H1 (cell line): ENCODE measurements at places on chromosomes 6 and 20. TPM values are rescaled to one million over a fixed set of nuclear protein-coding genes. Genes with fewer than 3 reads are reported as not detected.

- H3K27me3 ChIP-seq: no peaks in the 10 kb centered on the region
- H3K4me3 ChIP-seq: no peak overlapping the region
- H3K4me1 ChIP-seq: no peaks in the 10 kb centered on the region
These were observed 116.5 kb upstream of the COL21A1 start for GRCh38 chr6:56363796-56364430.

DNA sequence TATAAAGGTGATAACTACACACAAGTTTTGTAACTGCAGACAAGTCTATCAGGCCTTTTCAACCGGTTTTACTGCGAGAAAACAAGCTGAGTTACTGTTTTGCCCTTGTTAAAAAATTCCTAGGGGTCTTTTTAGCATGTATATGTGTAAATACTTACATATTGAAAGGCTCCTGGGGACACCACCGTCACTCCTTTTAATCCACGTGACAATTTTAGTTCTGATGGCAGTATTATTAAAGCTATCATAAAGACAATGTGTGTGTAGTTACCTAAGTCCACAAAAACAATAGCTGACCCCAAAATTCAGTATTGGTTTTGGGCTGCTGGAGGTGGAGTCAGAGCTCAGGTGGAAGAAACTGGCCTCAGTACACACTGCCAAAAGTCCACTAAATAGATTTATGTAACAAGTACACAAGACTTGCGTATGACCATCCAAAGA is 41.3 kb upstream of the HFE start:
- 0 out of 2 replicates have a peak overlapping the region, but pooled peaks have one; percentile 22 for H3K27ac ChIP-seq
- H3K4me1 ChIP-seq: 0 out of 2 replicates have a peak, but pooled peaks cover 2% of the 10 kb centered on the region
- H3K27me3 ChIP-seq: no peaks in the 10 kb centered on the region
- H3K36me3 ChIP-seq: no peaks in the 10 kb centered on the region
- DNase-seq: no peak

DNA sequence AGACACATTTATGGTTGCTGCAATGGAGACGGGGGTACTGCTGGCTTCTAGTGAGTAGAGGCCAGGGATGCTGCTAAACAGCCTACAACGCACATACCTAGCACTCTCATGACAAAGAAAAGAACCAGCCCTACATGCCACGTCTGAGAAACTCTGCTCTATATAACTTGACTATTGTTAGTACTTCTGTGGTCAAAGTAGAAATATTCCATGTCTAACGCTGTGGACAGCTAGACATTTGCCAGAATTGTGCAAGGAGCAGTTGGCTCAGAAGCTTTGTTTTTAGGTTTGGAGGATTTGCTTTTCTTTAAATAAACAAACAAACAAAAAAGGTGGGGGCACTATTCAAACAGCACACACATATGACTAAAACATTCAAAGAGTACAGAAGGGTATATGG is 20.5 kb downstream of the UBE2V1 start:
- no peak for DNase-seq
- no peaks in the 10 kb centered on the region; the same call in 1 of the 2 replicates for H3K4me1 ChIP-seq
- no peaks in the 10 kb centered on the region for H3K27me3 ChIP-seq
- H3K36me3 ChIP-seq: peaks cover 23% of the 10 kb centered on the region
- no peak overlapping the region for H3K27ac ChIP-seq

DNA sequence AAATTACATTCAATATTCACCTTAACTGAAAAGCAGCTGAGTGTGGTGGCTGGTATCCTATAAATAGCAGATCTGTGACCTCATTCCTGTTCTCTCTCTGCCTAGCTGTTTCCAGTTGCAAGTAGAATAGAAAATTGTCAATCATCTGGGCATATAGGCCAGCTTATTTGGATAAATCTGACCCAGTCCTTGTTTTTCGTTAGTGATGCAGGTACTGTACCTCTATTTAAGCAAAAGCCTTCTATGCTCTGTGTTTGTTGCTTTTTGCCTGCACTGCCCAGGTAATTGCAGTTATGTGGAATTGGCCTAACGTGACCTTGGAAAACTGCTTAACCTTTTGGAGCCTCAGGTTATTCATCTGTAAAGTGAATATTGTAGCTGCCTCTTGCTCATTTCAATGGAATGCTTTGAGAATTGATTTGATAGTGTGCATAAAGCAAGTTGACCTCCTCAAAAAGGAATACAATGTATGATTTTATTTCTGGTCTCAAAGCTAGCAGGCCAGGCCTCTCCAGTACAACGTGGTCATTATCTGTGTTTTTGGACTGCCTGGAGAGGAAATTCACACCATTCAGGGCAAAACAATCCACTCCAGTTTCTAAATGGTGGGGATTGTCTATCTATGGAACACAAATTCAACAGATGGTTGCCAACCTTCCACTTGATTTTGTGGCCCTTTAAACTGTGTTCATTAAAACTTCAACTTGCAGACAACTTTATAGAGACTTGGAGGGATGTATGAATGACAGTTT is 508.7 kb upstream of the CITED2 start:
- H3K4me1 ChIP-seq: peaks cover 16% of the 10 kb centered on the region
- no peaks in the 10 kb centered on the region for H3K36me3 ChIP-seq
- H3K27ac ChIP-seq: no peak overlapping the region
- DNase-seq: no peak

DNA sequence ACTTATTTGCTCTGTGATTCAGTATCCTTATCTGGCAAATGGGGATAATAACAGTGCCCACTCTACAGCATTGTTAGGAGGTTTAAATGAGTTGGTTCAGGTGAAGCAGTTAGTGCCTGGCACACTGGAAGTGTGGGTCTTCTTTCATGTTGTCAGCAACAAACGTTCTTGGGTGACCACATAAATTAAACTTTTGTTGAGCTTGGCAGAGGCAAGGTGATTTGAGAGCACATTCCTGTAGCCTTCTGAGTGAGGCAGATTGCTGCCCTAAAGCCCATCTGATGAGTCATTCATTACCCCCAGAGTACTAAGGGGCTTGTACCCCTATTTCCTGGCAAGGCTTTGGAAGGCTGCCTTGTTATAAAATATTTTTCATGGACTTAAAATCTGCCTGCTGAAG is 25.8 kb downstream of the SEC23B start:
- peaks cover 48% of the 10 kb centered on the region for H3K36me3 ChIP-seq
- H3K27me3 ChIP-seq: no peaks in the 10 kb centered on the region
- H3K4me1 ChIP-seq: no peaks in the 10 kb centered on the region
- DNase-seq: no peak

GRCh38 chr20:44309763-44310663 is 989 bp downstream of the FITM2 start:
- no peaks in the 10 kb centered on the region for H3K36me3 ChIP-seq
- no peak for DNase-seq
- peaks cover 5% of the 10 kb centered on the region; the same call in 1 of the 2 replicates for H3K4me1 ChIP-seq
- no peaks in the 10 kb centered on the region for H3K27me3 ChIP-seq

DNA sequence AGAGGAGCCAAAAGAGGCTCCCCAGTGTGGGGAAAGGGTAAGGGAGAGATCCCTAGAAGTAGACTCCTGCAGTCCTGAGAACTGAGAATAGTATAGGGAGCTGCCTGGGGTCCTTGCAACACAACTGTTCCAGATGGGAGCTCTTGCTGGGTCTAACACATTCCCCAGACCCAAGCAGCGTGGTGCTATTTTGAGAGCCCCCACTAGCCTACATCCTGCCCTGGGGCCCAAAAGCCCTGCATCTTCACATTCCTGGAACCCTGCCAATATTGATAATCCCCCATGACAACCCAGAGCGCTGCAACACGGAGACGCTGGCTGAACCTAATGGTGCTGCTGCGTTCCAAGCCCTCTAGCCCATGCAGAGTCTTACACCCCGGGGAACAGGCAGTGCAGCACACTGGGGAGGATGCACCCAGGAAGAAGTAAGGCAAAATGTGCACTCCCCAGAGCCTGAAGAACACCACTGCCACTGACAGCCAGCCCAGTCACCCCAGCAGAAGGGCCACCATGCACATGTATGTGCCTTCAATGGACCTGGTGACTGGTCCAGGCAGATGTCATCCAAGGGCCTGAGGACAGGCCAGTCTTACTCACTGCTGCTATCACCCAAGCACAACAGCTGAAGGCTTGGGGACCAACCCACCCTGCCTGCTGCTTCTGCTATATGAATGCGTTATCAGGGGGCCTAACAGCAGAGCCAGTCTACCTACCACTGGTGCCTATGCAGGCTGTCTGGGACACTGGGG is 7.0 kb upstream of the RNF217 start:
- 0 out of 2 replicates have a peak, but pooled peaks cover 4% of the 10 kb centered on the region for H3K4me1 ChIP-seq
- H3K27me3 ChIP-seq: no peaks in the 10 kb centered on the region
- DNase-seq: no peak
- H3K27ac ChIP-seq: no peak overlapping the region
- H3K36me3 ChIP-seq: no peaks in the 10 kb centered on the region

GRCh38 chr6:159094444-159095252 is 49.9 kb upstream of the TAGAP start:
- no peaks in the 10 kb centered on the region for H3K36me3 ChIP-seq
- no peak for DNase-seq
- H3K4me1 ChIP-seq: no peaks in the 10 kb centered on the region
- H3K27me3 ChIP-seq: no peaks in the 10 kb centered on the region

DNA sequence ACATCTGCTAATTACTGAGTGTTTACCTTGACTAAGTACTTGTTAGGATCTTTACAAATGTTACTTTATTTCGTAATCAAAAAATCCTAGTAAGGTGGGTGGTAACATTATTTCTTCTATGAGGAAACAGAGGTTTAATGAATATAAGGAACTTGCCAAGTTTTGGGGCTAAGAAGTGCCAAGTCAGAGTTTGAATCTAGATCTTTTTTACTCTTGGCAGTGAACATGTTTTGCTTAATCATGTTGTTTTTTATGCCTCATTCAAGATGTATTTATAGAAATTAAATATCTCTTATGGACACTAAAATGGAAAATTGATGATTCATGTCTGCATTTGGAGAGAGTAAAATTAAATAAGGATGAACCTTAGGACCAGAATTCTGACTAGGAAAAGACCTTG is 393.7 kb downstream of the UTRN start:
- no peak overlapping the region for H3K27ac ChIP-seq
- H3K36me3 ChIP-seq: no peaks in the 10 kb centered on the region; the same call in none of the 2 replicates
- H3K27me3 ChIP-seq: no peaks in the 10 kb centered on the region
- no peak overlapping the region for H3K4me3 ChIP-seq
- no peak for DNase-seq
- no peaks in the 10 kb centered on the region; the same call in 1 of the 2 replicates for H3K4me1 ChIP-seq

DNA sequence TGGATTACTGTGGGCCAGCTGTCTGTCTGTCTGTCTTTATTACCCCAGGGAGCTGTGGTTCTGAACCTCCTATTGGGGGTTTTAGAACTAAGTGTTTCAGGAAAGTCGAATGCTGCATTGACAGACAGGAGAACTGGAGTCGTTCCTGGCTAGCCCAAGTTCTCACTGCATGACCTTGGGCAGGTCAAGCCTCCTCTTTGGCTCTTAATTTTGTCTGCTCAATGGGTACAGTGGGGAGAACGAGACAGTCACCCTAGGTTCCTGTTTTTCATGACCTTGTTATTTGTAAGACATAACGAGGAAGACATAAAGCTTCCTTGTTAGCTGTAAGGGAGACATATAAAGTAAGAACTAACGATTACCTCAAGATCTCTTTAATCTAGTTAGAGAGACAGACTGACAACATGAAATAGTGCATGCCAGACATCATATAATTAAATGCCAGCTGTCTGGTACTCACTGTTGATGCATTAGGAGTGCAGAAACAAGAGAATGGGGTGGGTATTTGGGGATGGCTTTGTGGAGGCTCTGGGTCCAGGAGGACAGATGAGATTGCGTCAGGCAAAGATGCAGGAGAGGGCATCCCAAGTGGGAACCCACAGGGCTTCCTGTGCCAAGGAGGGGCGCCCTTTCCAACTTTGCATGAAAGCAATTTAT is 3.7 kb upstream of the CCDC167 start:
- H3K4me1 ChIP-seq: peaks cover 5% of the 10 kb centered on the region
- H3K27me3 ChIP-seq: no peaks in the 10 kb centered on the region
- H3K36me3 ChIP-seq: no peaks in the 10 kb centered on the region
- H3K4me3 ChIP-seq: no peak overlapping the region

GRCh38 chr20:22303523-22303922 is 280.8 kb downstream of the FOXA2 start:
- no peaks in the 10 kb centered on the region for H3K36me3 ChIP-seq
- no peaks in the 10 kb centered on the region for H3K4me1 ChIP-seq
- DNase-seq: no peak
- H3K27me3 ChIP-seq: no peaks in the 10 kb centered on the region; the same call in 1 of the 2 replicates

DNA sequence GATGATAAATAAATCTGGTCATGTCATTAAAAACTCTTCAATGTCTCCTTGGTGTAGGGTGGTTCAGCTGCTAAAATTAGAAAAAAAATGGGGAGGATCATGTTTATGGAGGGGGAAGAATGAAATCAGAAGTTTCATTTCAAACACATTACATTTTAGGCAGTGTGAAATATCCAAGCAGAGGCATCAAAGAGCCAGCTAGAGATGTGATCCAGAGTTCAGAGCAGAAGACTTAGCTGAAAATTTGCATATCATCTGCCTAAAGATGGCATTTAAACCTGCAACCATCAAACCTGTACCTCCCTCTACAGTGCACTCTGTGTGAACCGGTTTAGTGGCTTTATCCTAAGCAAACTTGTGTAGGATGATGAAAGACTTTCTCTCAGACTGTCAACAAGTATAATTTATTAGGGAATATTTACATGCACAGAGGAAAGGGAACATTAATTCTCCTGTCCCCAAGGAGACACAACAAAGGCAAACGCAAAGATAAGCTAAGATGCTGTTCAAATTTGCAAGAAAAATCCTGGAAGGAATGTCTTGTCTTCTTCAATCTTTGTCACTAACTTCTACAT is 84.8 kb upstream of the PLEKHG1 start:
- no peaks in the 10 kb centered on the region for H3K27me3 ChIP-seq
- H3K4me3 ChIP-seq: no peak overlapping the region
- H3K4me1 ChIP-seq: no peaks in the 10 kb centered on the region
- H3K36me3 ChIP-seq: no peaks in the 10 kb centered on the region
- DNase-seq: no peak
- no peak overlapping the region for H3K27ac ChIP-seq

DNA sequence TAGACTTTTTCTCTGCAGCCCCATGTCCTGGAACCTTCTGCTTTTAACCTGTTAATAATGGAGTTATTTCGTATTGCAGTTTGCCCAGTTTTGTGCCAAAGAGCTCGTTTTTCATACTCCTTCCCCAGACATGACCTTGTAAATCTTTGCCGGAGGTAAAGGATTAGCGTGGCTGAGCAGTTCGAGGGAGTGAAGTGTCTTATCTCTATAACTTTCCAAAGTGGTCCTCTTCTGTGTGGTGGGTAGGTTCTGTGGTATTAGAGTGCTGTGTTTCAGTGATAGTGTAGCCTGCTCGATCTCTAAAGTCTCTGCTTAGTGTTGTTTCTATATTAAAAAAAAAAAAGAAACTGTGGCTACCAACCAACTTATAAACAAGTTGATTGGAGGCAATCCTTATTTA is 67.5 kb downstream of the FARS2 start:
- H3K27me3 ChIP-seq: no peaks in the 10 kb centered on the region
- DNase-seq: no peak
- no peak overlapping the region for H3K4me3 ChIP-seq
- H3K4me1 ChIP-seq: no peaks in the 10 kb centered on the region
- no peak overlapping the region for H3K27ac ChIP-seq
- peaks cover 9% of the 10 kb centered on the region for H3K36me3 ChIP-seq

- no peak for DNase-seq
- no peak overlapping the region for H3K4me3 ChIP-seq
- no peaks in the 10 kb centered on the region for H3K27me3 ChIP-seq
- no peaks in the 10 kb centered on the region for H3K36me3 ChIP-seq
These were observed 24.7 kb downstream of the GJA1 start for GRCh38 chr6:121460170-121460569.

RAET1E gene
- total RNA-seq: not detected in 2 replicates

RAB44 gene
- total RNA-seq: not detected in 2 replicates

ERVFRD-1 gene
- total RNA-seq: not detected in 2 replicates

TRIM31 gene
- total RNA-seq: not detected in 2 replicates

PDYN gene
- total RNA-seq: 0.54 and 0.63 TPM in 2 replicates

ARMH2 gene
- total RNA-seq: not detected in 2 replicates
